ENCODE measurements at places on chromosomes 6 and 20.
A peak's percentile ranks its signal among the peaks of the same experiment; 100 is the strongest.

DNA sequence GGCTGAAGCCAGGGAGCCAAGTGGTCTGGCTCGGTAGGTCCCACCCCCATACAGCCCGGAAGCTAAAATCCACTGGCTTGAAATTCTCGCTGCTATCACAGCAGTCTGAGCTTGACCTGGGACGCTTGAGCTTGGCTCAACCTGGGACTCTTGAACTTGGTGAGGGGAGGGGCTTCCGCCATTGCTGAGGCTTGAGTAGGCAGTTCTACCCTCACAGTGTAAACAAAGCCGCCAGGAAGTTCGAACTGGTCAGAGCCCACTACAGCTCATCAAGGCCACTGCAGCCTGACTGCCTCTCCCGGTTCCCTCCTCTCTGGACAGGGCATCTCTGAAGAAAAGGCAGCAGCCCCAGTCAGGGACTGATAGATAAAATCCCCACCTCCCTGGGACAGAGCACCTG, 1337.7 kb downstream of the HACE1 start:
- DNase-seq = peak; percentile 5

- no peak for DNase-seq
Observed at GRCh38 chr20:51212816-51213215, 189.9 kb upstream of the KCNG1 start.

- no peak for DNase-seq
Observed at GRCh38 chr6:6681075-6681849, 92.7 kb downstream of the LY86 start.

- DNase-seq = no peak
Observed at GRCh38 chr6:25984265-25984664, 21.7 kb downstream of the TRIM38 start.

DNA sequence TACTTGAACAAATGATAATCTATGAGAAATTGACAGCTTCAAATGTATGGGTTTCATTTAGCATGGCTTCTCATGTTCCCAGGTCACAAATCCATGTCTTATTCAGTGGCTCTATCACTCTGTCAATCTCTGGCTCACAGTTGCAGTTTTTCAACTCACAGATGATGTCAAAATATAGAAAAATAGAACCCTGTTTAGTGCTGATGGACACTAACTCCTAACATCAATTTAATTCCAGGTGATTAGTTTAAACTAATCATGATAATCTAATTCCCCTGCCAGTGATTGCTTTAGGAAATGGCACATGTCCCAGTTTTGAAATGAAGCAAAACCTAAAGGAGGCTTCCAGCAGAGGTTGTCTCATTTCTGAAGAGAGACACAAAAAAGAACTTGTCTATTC, 13.0 kb downstream of the KHDC1 start:
- no peak for DNase-seq

DNA sequence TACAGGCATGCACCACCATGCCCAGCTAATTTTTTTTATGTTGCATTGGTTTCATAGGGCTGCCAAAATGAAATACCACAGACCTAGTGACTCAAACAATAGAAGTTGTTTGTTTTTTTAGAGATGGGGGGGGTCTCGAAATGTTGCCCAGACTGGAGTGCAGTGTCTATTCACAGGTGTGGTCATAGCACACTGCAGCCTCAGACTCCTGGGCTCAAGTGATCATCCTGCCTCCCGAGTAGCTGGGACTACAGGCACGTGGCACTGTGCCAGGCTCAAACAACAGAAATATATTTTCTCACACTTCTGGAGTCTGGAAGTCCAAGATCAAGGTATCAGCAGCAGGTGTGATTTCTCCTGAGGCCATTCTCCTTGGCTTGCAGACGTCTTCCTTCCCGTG, 6.6 kb upstream of the SLC16A10 start:
- DNase-seq = no peak

GRCh38 chr6:46098678-46099077, 31.1 kb upstream of the ENPP4 start:
- no peak for DNase-seq

DNA sequence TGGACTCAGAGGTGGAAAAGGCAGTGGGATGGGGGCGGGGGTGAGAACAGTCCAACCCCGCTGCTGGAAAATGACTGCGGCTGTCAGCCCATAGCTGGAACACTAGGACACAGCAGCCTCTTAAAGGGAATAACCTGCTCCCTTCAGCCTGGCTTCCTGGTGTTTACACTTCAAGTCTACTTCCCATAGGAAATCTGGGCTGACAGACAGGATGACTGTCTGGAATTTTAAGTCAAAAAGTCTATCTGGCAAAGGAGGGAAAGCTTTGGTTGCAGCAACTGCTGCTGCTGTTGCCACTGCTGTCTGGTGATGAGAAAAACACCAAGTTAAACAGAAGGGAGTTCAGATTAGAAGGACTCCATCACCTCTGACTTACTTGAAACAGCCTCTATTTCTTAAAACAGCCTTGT, 44.9 kb downstream of the TNFRSF21 start:
- no peak for DNase-seq

GRCh38 chr20:10741060-10741459, 67.3 kb upstream of the JAG1 start:
- no peak for DNase-seq

- no peak for DNase-seq
Observed at GRCh38 chr20:49561806-49562205, 6.1 kb downstream of the PTGIS start.

DNA sequence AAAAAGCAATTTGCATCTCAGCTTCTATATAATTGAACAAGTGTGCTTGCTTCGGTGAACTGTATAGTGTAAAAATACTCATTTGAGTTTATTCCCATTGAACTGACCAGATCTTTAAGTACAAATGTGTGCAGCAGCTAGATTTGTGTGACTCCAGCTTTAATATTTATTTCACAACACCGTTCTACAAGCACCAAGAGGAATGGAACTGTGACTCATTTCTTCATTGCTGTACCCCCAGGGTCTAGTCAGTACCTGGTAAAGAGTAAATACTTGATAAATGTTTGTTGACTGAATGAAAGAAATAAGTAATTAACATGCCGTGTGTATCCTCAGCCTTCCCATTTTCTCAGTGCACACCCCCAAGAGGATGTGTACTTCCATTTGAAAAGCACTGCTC, 464.8 kb downstream of the CBLN4 start:
- DNase-seq = no peak

GRCh38 chr20:44477151-44477550, 1.5 kb downstream of the TTPAL start:
- no peak for DNase-seq

DNA sequence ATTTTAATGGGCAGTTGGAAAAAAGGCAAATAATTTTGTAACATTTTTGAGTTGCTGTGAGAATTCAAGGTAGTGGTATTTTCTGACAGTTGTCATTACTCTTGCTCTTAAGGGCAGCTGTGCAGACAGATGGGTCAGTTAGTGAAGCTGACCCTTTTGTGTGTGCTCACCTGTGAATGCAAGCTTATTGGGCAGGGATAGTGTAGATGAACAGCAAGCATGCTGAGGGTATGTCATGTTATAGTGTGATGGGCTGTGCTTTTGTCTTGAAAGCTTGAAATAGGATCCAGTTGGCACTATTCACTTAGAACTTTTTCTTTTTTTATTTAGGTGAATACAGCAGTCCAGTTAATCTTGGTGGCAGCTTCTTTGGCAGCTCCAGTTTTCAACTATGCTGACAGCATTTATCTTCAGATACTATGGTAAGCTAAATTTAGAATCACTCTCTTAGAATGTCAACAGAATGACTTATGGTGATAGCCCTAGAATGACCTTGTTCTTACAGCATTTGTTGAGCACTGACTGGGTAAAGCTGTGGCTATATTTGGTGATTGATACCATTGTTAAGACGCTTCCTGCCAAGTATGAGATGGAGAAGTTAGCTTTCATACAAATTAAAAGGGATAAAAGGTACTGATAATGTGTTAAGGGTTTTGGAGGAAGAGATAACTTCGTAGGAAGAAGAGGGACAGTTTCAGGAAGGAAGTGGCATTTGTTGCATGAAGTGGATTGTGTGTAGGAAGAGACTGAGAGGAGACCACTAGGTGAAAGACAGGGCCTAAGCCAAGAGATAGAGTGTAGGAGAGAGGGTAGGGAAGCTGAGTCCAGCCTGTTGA, 19.5 kb downstream of the LRRN4 start:
- DNase-seq = no peak

DNA sequence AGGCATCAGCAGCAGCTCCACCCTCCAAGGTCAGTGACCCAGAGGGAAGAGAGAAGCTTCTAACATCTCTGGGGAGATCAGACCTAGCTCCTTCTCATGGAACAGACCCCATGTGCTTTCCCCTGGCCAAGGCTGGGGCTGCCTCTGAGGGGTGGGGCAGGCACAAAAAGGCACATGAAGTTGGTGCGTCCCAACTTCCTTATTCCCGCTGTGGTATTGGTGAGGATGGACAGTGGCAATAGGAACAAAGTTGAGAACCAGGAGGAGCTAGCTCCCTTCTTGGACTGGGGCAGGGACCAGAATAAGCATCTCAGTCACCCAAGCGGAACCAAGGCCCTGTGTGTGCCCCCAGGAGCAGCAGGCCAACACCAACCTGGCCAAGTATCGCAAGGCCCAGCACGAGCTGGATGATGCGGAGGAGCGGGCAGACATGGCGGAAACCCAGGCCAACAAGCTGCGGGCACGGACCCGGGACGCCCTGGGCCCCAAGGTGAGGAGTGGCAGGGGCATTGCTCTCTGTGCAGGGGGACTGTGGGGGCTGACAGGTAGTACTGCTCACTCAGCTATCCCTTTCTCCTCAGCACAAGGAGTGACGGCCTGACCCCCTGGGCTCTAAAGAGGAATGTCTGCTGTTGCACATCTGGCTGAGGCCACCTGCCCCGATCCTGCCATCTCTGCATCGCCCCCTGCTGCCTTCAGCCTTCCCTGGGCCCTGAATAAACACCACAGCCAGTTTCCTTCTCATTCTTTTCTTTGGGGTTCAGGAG, 46.1 kb downstream of the MYH7B start:
- DNase-seq = no peak

DNA sequence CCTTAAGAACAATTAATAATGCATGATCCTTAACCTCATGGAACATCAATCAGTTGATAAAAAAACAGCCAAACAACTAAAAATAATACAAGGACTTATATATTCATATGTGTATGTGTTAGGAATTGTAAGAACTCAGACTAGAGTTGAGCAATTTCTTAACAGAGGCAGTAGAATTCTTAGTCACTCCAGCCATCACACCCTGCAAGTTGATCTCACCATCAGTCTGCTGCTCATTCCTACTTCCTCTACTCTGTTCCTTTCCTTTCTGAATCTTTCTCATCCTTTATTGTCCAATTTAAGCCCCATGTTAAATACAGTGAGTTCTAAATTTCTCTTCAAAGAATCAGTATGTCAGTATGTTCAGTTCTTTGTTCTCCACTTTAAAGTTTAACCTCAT, 2.6 kb downstream of the ZNF165 start:
- no peak for DNase-seq

DNA sequence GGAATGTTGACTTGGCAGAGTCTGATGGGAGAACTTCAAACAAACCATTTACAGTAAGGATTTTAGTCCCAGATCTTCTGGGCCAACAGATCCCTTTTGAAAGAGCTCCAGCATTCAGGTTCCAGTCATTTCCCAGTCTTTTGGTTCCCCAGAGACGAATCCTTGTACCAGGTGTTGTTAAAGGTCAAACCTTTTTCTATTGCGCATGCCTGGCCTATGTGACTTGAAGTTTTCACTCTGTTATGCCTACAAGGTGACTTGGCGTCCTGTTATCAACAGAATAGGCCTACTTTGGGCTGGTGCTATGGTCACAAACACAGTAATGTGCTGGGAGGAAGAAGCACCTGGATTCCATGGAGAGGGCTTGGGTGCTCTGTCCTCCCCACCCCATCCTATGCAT, 52.3 kb downstream of the PXDC1 start:
- DNase-seq = no peak

- DNase-seq = no peak
Observed at GRCh38 chr20:24470746-24471582, 1.5 kb downstream of the SYNDIG1 start.

DNA sequence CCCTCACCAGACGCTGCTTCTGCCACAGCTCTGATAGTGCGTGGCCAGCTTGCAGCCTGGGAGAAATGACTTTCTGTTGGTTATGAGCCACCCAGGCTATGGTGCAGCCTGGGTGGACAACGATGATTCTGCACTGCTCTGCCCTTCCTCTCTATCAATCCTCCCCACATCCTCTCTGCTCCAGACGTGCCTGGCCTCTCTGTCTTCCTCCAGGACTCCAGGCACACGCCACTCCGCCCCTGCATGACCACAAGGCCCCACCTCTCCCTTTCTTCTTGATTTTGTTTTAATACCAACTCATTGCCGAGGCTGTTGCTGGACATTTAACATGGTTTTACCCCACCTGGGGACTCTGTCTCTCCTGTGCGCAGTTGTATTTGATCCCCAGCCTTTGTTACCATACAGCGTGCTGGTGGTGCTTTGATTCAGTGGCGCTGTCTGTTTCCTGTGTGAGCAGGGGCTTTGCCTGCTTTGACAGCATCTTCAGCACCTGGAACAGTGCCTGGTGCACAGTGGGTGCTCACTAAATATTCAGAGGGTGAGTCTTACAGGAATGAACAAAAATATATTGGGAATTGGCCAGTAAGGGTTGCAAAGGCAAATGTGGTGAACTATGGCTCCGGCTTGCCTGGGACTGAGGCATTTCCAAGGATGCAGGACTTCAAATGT, 280.9 kb downstream of the CDH26 start:
- no peak for DNase-seq

DNA sequence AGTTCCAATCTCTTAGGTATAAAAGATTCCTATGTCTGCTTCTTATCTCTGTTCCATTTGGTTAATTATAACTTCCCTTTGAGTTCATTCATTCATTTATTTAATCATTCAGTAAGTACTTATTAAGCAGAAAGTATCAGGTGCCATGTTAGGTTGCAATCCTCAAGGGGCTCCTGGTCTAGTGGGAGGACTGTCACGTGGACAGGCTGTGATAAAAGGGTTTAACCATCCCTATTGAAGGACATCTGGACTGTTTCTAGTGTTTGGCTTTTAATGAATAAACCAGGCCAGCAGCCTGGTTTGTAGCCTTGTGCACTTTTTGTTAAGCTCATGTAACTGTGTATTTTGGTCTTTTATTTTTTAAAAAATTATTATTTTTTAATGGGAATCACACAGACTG, 162.1 kb upstream of the OGFRL1 start:
- no peak for DNase-seq

- DNase-seq = no peak
Observed at GRCh38 chr6:16405375-16405774, 167.0 kb downstream of the GMPR start.

All from H4 (cell line).